HEK293T (cell line): ENCODE measurements at places on chromosomes 6 and 20.

DNA sequence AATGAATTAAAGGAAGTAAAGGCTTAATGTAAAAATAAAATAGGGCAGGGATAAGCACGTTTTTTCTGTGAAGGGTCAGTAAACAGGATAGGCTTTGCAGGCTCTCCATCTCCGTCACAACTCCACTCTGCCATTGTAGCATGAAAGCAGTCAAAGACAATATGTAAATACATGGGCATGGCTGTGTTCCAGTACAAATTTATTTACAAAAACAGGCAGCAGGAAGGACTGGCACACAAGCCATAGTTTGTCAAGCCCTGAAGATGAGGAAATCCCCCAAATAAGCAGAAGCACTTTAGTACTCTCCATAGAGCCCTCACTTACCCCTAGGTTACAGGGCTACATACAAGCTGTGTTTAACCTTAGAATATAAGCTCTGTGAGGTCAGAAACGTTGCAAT lies 8.9 kb upstream of the FBXO9 start:
- no peak for DNase-seq

DNA sequence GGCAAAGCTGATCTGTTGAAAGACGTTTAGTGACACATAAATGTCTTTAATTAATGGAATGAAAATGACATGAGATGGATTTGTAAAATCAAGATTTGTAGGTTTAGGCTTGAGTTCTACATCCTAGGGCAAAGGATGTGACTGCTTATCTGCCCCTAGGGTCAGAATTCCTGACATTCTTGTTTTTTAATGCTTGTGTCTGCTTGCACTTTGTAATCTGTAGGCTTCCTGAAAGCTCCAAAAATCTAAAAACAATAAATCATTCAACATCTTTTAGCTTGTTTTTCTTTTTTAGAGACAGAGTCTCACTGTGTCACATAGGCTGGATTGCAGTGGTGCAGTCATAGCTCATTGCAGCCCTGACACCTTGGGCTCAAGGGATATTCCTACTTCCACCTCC lies 107.9 kb upstream of the MLIP start:
- DNase-seq = no peak

- peak; percentile 47 for DNase-seq
Measured at GRCh38 chr6:123415844-123416468, 220.8 kb downstream of the TRDN start.

DNA sequence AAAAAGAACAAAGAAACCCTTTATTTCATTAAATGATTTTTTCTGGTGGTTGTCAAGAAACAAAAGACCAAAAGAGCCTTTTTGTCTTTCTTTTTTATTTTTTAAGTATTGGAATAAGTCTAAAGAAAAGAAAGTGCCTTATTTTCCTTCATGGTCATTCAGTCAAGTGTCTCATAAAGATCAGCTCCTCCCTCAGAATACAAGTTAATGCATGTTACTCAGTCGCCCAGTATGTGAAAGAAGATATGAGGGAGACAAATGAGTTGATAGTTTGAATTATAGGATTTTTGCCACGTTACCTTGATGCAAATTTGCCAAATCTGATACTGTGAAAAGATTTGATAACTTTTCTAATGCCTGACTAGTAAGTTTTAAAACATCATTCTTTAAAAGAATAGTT lies 157.2 kb downstream of the QKI start:
- no peak for DNase-seq

DNA sequence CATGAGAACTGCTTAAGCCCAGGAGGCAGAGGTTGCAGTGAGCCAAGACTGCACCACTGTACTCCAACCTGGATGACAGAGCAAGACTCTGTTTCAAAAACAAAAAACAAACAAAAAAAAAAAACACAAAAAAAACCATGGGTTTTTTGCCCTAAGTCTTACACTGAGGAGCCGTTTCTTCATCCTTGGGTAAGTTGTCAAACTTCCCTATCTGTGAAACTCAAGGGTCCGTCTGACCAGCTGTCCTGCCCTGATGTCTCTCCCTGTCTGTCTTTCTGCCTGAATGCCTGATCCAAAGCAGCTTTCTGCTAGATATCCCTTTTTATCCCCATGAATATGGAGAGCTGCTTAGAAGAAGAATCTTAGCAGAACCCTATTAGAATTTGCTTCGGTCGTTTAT lies 41.3 kb upstream of the CLDN20 start:
- DNase-seq = no peak

DNA sequence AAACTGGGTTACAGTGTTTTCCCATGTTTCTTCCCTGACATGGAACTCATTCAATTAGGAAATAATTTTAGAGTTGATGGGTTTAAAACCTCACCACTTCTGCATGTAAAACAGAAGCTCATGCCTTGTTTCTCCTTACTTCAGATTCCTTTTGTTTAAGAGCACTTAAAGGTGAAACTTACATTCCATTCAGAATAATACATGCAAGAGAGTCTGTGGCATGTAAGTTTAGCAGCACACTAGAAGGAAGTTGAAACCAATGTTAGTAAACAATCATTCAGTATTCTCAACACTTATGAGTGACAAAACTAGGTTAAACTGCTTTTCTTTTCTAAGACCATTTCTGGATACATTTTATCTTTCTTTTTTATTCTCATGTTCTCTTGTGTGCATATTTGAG lies 495.6 kb upstream of the PTCHD4 start:
- no peak for DNase-seq
